ENCODE measurements at places on chromosomes 12 and 14.

GRCh38 chr14:98754343-98755020, 517.5 kb downstream of the BCL11B start:
- no peak for DNase-seq

DNA sequence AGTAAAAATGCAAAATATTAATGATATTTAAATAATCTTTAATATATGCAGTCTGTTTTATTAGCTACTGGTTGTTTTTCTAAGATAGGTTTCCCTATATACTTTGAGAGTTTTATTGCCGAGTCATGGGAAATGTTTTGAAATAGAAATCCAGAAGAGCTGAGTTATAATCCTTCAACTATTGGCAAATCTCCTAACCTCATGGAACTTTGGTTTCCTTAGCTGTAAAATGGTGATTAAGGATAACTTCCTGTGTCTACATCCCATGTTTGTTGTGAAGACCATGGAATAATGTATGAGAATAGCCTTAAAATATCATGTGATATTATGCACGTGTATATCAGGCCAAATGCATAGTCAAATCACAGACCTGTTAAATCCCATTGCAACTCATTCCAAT, 51.0 kb downstream of the UNC79 start:
- DNase-seq: no peak

DNA sequence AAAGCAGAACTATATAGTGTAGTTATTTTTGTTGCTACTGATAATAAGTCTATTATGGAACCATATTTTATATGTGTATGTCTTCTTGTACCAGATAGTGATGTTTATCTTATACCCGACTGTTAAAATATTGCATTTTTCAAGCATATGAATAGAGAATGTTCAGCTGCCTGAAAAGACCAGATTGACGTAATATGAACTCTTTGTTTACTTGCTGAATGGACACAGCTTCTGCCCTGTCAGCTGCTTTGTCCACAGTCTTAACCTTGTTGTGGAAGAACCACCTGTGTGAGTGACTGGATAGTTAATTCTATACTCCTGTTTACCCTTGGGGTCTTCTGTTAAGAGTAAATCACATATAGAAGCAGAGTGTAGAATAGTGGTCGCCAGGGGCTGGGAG, 109.3 kb downstream of the LGR5 start:
- no peak for DNase-seq

GRCh38 chr12:121494093-121494787, 86.6 kb downstream of the KDM2B start:
- DNase-seq: peak; percentile 71

GRCh38 chr14:36652542-36653201, 9.0 kb upstream of the PAX9 start:
- DNase-seq: no peak

- DNase-seq: no peak
Measured at GRCh38 chr12:104588047-104588920, 131.5 kb downstream of the CHST11 start.

DNA sequence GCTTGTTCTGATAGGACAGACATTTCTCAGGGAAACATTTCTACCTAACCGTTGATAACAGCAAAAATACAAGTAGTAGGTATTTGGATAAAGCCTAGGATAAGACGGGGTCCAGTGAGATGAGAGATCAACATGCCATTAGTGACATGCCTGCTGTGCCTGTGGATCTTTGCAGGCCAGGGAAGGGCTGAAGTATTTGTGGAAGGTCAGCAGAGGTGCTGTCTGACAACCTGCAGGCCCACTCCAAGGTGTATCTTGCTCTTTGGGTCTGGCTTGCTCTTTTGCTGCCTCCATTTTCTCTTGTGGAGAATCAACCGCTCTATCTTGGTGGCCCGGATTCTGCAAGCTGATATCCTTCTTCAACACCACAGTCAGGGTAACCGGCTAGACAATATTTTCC, 46.7 kb downstream of the MSRB3 start:
- DNase-seq: no peak

DNA sequence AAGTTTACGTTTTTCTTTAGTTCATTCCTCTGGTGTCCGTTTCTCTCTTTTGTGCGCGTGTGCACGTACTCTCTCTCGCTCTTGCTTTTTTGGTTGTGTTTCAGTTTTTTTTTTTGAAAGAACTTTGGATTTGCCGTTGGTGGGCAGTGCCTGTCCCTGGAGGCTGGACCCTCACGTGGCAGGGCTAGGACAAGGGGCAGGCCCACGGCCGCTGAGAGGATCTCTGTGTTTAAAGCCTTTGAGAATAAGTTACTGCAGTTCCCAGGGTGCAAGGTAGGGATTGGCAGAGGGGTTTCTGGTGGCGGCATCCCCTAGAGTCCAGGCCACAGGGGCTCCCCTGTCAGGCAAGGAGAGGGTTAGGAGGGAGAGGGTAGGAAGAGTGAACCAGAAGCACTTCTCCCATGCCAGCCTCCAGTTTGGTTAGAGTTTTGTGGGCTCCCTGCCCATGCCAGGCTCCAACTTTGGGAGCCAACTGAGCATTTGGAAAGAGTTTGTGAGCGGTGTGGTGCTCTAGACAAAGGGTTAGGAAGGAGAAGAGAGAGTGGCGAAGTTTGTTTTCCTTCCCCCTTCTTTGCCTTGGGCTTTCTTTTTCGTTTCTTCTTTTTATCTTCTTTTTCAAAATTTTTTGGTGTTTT, 30.5 kb downstream of the ZFHX2 start:
- no peak for DNase-seq

- no peak for DNase-seq
Measured at GRCh38 chr14:35438910-35439713, 34.6 kb upstream of the NFKBIA start.

- DNase-seq: no peak
Measured at GRCh38 chr14:55136241-55136640, 7.2 kb downstream of the LGALS3 start.

DNA sequence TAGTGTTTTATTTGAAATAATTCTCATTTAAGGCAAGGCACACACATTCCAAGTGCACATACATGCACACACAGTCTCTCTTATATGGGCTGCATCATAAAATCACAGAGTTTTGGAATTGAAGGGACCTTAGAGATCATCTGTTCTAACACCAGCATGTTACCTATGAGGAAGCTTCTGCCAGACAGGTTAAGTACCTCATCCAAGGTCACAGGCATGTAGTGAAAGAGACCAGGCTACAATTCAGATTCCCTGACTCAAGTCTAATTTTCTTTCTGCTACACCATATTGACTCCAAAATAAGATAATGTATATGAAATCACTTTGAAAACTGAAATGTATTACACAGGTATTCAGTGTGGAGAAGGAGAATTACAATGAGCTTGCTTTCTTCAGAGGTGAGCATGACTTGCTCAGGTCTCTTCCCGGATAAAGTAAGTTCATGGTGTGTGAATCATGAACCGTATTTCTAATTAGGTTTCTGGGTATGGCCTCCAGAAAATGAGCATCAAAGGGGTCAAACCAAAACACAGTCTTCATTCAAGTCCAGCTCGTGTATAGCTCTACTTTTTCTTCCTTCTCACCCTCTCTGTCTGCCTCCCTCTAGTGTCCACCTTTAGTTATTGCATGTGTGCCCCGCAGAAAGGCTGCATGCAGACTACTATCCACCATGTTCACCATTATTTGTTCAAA, 411.9 kb downstream of the FUT8 start:
- peak; percentile 43 for DNase-seq

DNA sequence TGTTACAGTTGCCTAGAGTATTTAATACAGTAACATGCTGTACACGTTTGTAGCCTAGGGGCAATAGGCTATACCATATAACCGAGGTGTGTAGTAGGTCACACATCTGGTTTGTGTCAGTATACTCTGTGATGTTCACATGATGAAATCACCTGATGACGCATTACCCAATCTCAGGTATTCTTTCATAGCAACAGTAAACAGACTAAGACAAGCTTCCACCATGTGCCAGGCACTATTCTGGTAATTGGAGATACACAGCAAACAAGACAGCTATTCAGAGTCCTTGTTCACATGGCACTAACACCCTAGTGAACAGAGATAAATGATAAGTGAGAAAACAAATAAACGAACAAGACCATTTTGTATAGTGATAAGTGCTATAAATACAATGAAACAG, 3.8 kb upstream of the PDE3A start:
- DNase-seq: no peak

- DNase-seq: no peak
Measured at GRCh38 chr12:720231-720941, 32.0 kb upstream of the WNK1 start.

DNA sequence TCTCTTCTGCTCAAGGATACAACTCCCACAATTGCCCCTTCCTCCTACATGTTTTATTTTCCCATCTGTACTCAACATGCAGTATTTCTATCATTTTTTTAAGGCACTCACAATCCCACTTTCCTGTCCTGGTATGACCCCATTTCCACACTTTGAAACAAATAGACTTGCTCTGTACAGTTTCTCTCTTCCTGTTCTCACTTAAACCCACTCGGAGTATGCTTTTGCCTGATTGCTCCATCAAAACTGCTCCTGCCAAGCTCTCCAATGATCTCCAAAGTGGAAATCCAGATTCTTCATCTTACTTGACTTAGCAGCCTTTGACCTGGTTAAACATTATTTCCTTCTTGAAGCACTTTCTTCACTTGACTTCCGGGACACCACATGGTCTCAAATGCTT, 384.5 kb downstream of the SEC23A start:
- no peak for DNase-seq

- no peak for DNase-seq
Measured at GRCh38 chr14:103668117-103668516, 39.1 kb downstream of the KLC1 start.

- no peak for DNase-seq
Measured at GRCh38 chr12:118680356-118680963, 300.9 kb upstream of the SRRM4 start.

DNA sequence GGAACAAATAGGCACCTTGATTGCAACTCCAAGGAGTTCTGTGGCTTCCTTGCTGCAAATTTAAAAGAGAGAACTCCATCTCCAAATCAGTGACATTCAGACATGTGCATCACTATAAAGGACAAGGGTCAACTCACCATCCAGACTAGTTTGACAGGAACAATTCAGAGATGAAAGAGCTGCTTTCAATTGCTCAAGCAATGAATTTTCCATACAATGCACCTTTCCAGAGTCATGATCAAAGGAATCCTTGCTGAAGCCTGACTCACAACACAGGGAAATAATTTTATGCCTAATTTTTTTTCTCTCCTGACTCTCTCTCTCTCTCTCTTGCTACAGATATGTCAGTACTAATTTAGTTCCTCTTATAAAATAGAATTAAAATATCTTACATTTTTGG, 380.5 kb upstream of the GARIN6 start:
- no peak for DNase-seq

- no peak for DNase-seq
Measured at GRCh38 chr12:117567644-117568216, 206.3 kb upstream of the NOS1 start.

DNA sequence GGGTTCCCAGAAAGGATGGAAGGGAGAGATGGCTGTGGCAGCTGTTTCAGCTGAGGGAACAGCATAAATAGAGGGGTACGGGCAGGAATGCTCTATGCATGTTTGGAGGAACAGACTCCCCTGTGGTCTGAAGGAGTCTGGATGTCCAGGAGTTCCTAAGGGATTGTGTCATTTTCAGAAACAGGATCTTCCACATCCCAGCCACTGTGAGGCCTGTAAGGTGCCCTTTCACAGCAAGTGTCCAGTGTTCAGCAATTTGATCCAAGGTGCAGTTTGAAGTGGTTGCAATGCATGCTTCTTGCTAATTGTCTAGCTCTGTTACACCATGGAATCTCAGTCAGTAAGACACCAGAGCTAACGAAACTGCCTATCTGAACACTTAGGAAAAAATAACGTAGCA, 46.7 kb upstream of the TCL1A start:
- DNase-seq: no peak

DNA sequence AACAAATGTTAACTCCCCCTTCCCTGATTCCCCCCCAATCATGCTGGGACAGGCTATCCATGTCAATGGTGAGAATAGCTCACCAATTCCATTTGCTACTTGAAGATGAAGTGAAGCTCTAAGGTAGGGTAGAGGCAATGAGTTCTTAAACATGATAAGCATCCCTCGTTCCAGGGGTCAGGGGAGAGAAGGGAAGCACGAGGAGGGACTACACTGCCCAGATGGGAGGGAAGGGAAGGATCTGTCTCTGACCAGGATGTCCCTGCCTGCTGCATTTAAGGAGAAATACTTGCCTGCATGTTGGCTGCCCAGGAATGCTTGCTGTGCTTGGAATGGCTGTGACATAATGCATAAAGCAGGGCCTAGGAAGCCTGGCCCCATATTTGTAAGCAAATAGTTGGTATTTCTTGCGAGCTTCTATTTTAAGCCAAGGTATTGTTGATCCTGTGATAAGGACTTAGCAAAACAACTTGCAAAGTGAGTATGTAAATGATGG, 155.1 kb downstream of the CEP83 start:
- DNase-seq: no peak

- no peak for DNase-seq
Measured at GRCh38 chr12:106039646-106040404, 98.9 kb downstream of the NUAK1 start.

- no peak for DNase-seq
Measured at GRCh38 chr14:25411781-25412757, 362.1 kb upstream of the STXBP6 start.

DNA sequence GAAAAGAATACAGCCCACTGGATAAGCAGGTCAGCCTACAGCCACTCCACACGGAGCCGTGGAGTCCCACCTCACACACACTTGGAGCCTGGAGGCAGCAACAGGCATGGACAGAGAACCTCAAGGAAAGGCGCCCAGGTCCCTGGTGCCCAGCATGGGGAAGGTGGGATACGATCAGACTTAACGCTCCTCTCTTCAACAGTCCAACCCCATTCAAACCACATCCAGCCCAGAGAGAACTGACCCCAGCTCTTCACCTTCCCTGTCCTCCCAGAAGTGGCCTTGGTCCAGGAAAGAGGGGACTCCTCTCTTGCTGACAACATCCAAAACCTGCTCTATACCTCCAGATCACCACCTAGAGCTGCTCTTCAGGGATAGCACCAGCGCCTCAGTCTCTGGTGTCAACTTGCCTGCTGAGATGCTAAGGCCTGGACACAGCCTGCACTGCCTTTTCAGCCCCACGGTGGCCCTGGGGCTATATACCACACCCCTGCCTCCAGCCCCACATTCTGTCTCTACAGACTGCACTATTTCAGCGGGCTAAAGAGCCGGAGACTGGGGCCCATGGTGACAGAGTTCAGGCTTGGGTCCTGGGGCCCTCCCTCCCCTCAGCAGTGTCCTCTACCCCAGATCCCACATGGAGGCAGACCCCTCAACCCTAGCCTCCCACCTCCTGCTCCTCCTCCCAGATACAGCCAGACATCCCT, 7.0 kb downstream of the ADCY6 start:
- DNase-seq: no peak

Measured in activated T-cell treated with anti-CD3 and anti-CD28 coated beads, Interleukin-2, amount 50 U/mL, for 1 hour (primary cell).